Activated CD4-positive, CD25-positive, alpha-beta regulatory T cell treated with anti-CD3 and anti-CD28 coated beads, Interleukin-2, amount 50 U/mL, for 72 hours (primary cell): ENCODE measurements at places on chromosomes 3 and 15.

- no peak for DNase-seq
Observed at GRCh38 chr15:93028632-93029213, 60.3 kb downstream of the RGMA start.

DNA sequence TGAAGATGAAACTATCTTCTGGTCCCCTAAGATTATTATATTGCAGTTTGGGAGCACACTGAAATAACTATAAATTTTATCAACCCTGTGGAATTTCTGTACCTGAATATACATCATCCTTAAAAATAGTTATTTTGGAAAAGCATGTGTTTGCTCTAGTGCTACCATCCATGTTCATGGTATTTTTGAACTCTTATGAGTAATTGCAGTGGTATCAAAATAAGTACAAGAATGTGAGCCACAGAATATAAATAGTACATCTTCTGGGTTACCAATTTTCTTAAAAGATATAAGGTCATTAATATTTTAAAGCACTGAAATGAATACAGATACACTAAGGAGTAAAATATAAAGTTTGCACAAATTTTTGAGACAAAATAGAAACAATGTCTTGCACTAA, 206.5 kb downstream of the CBLB start:
- no peak for DNase-seq

DNA sequence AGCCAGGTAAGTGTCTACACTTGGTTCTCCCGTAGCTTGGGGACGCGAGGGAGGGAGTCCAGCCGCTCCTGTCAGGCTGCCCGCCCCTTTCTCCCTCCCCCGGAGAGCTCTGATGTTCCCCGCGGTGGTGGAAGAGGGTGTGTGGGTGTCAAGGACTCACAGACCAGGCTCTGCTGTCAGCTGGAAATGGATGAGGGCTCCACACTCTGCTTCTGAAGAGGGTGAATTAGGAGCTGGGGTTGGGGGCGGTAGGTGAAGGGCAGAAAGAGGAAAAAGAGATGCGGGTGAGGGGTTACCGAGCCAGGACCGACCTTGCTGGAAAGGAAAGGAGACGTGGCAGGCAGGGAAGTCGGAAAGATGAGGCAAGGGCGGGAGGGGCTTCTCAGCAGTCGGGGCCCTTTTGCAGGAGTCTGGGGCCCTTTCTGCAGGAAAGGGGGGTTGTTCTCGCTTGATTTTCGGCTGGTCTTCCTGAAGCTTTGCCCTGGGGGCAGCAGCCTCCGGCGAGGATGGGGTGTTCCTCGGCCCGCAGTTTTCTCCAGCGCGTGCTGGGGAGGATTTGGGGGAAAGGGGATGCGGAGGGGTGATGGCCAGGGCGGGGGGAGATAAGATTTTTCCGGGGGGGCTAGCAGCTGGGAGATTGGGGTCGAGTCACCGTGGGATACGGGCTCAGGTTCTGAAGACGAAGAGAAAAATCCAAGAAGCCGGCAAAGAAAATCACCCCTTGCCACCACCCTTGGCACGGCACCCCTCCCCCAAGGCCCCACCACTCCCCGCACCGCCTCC, 602 bp upstream of the BAHD1 start:
- no peak for DNase-seq

GRCh38 chr3:101814835-101815234, 34.5 kb upstream of the NFKBIZ start:
- no peak for DNase-seq

GRCh38 chr3:25895443-25895842, 105.6 kb downstream of the OXSM start:
- DNase-seq: no peak

GRCh38 chr3:88385090-88385489, 235.3 kb downstream of the C3orf38 start:
- DNase-seq: no peak

GRCh38 chr3:114690911-114691310, 397.1 kb downstream of the TIGIT start:
- no peak for DNase-seq

GRCh38 chr15:48090115-48090514, 30.7 kb upstream of the SLC24A5 start:
- no peak for DNase-seq

GRCh38 chr3:190382082-190382481, 5.9 kb upstream of the CLDN16 start:
- no peak for DNase-seq
